ENCODE measurements at places on chromosomes 5 and 9.

DNA sequence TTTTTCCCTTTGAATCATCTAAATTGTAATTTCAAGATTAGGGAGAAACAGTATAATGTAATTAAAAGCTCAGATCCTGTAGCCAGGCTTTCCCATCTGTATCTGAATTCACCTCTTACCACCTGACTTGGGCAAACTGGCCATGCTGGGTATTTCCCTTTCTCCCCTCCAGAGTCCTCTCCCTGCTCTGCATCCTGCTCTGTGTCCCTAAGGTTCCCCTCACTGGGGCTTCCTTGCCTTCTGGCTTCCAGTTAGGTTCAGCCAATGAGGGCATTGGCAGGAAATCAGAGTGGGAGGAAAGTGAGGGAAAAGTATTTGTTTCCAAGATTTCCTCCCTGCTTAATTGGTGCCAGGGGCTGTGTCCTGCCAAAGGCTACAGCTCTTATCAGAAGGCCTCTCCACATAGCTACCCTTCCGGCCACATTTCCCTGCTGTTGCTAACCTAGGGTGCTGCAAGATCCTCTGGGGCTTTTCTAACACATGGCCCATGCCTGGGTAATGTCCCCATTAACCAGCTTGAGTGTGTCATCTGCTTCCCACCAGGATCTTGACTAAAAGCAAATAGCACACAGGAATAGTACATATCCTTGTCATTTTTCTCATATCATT lies 51.0 kb upstream of the MPDZ start:
- no peak for DNase-seq

- no peak for DNase-seq
Observed at GRCh38 chr9:80922544-80922943, 766.8 kb downstream of the TLE1 start.

DNA sequence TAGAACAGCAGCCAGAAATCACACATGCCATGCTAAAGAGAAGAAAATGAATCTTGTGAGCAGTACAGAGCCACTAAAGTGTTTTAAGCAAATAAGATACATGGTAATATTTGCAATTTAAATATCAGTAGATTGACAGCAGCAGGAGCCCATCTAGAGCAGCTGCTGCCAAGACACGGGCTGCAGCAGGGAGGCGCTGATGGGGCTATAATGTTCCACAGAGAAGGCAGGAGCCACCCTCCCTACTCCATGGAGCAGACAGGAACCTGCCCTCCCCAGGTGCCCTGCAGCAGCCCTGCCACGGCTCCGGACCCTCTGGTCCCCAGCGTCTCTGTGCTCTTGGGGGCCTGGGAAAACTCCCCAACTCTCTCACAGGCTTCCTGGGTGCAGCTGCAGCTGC lies 224.1 kb upstream of the ISL1 start:
- DNase-seq, result no peak

DNA sequence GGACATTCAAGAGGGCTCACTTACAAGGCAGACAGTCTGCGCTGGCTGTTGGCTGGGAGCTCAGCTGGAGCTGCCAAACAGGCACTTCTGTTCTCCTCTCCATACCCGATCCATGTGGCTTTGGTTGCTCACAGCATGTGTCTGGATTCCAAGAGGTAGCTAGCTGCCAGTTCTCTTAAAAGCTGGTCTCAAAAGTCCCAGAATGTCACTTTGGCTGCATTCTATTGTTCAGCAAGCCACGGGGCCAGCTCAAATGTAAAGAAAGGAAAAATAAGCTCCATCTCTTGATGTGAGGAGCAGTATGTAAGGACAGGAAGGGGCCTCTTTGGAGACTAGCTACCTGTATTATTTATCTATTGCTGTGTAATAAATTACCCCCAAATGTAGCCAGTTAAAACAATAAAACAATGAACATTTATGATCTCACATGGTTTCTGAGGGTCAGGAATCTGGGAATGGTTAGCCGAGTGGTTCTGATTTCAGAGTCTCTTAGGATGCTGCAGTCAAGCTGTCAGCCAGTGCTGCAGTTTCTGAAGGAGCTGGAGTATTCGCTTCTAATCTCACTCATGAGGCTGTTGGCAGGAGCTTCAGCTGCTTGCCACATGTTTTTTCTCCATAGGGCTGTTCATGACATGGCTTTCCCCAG lies 112.7 kb upstream of the CLINT1 start:
- DNase-seq, result no peak

DNA sequence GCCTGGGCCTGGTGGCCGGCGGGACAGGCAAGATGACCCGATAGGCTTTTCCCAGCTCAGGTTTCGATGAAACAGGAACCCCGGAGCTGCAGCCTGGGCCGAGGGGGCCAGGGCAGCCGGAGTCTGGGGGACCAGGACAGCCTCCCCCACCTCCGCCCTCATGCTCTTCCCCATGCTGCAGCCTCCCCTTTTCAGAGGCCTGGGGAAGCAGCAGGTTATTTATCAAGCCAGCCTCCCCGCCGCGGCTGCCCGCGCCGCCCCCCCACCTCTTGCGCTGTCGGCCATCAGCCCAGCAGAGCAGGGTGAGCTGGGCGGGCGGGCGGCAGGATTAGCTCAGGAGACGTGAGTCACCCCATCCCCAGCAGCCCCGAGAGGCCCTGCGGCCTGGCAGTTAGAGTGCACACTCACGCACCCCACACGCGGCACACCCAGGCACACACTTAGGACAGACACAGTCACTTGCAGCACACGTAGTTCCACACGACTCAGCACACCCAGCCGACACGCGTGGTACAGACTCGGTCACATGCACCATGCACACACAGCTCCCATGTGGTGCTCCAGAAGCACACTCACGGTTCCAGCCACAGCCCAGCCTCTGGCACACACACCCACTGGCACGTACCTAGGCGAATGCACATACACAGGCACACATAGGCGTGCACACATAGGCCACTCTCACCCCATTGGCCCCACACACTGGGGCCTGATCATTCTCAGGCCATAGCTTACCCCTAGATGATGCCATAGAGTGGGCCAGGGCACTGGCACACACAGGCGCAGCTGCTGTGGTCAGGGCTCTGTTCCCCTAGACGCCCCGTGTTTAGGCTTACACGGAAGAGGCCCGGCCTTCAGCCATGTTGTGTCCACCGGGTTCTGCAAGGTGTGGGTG lies 13.0 kb downstream of the CXXC5 start:
- no peak for DNase-seq
